Right hindlimb (tissue), 1 donor: ENCODE measurements at places on chromosomes 1 and 21.

DNA sequence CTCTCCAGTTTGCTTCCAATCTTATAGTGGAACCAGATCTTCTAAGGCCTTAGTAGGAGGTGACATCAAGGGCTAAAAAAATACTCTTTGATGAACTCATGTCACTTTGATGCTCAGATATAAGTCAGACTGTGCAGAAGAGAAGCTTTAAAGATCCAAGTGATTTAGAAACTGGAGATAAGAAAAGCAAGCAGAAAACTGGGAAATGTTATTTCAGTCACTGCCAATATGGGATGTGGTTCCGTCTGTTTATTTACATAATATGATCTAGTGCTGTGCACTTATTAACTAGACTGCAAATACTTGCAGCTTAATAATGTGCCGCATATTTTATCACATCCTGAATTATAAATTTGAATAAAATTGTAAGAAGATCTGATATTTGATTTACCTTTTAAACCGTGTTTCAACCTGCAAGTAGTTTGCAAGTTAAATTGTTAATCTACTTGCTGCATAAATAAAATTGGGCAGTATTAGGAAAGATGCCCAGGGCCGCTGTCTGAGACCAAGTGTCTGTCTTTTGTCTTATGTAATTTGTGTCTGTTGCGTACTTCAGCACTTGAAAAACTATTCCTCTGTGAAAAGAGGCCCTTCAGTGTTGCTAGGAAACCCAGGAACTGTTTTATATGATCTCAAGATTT, 29.6 kb downstream of the CXADR start:
- DNase-seq: no peak

- no peak for DNase-seq
These were observed 20.8 kb upstream of the SCYL3 start for GRCh38 chr1:169914531-169914930.

GRCh38 chr1:116255486-116256285, 117.4 kb upstream of the ATP1A1 start:
- no peak for DNase-seq

- no peak for DNase-seq
These were observed 39.5 kb downstream of the LBR start for GRCh38 chr1:225388372-225388771.

DNA sequence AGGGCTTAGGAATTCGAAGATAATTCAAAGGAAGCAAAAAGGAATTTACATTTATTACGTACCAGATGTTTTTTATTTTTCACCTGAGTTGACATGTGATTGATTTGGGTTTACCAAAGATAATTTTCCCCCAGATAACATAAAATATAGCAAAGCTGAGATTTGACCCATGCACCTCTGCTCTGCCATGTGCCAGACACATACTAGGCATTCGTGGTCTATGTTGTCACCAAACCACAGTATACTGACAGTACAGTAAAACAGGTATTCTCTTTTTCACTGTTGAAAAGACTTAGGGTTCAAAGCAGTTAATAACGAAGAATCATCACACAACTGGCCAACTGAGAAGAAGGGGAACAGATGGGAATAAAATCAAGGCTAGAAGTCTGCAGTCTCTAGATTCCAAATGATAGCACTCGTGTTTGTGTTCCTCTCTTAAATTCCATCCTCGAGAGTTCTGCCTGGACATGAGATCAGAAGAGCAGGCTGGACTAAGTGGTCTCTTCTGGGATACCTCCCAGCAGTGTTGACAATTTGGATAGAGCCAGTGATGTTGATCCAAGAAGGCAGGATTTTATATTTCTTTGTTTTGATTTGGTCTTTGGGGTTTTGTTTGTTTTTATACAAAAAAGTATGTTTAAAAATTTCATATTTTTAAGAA, 85.3 kb upstream of the RAVER2 start:
- DNase-seq: no peak

DNA sequence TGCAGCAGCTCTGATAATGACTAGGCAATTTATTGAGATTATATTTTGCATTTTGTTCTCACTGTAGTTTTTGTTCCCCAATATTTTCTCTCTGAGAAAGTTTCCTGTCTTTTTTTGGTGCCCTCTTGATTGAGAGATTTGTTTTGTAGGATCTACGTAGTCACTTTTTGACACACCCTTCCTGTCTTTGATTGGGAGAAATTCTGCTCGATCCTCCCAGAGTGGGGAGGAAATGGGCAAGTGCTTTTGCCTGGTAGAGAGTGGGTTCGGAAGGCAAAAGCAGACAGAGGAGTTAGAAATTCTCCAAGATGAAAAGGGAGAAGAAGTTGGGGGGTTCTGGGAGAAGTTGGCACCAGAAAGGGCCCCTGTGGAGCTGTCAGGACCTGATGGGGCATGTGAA, 42.1 kb upstream of the SYT6 start:
- DNase-seq: no peak

DNA sequence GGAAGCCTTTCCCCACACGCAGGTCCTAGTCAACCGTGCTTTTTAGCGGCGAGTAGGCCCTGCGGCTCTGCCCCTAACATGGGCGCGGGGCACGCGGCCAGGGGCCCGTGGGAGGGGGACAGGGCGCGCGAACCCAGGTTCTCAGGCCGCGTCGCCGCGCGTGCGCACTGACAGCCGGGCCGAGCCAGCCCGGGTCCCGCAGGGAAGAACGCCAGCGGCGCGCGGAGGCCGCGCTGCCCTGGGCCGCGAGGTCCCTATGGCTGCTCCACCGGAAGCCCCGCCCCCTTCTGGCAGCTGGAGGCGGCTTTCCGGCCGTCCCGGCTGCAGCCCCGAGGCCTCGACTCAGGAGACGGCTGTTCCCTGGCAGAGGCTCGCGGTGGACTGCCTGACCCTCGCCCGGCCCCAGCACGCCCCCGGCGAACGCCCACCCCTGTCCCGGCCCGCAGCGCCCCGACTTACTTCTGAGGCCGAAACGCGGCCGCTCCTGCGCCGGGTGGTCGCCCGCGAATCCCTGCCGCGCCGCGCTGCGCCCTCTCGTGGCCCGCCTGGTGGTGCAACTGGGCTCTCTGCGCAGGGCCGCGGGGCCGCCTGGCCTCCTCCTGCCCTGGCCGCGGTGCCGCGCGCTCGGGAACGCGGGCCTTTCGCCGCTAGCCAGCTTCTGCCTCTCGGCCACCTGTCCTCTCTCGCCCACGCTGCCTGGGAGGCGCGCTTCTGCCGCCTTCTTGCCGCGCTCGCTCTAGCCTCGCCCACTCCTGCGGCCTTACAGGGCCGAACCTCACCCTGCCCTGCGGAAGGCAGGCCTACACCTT, 16.6 kb upstream of the RIPPLY3 start:
- DNase-seq: peak; percentile 96

DNA sequence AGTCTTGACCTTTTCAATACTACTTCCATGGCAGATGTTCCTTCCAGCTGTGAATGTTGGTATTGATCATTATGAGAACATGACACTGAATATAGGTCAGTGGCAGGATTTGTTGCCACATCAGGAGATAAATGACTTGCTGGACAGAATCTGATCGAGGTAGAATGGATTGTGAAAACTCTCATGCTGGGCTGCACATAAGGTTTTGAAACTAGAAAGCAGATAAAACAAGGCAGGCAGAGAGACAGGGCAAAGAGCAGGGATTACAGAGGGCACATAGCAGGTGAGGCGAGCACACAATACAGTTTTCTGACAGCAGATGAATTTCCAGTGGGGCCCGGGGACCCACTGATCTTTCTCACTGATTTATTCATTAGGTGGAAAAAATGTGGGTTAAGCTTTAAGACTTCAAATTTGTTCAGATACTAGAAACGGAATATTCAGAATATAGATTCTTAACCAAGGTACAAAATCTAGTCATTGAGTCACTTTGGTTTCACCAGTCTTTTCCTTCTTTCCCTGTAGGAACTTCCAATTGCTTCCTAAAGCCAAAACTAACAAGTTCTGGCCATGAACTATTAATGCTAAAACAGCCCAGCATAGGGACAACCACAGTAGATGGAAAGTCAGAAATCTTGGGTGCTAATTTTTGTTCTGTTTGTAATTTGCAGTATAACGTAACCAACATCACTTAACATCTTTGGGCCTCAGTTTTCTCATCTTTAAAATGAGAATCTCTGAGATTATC, 296.0 kb upstream of the PTBP2 start:
- DNase-seq: no peak

GRCh38 chr1:113747376-113747775, 11.9 kb downstream of the PHTF1 start:
- no peak for DNase-seq

DNA sequence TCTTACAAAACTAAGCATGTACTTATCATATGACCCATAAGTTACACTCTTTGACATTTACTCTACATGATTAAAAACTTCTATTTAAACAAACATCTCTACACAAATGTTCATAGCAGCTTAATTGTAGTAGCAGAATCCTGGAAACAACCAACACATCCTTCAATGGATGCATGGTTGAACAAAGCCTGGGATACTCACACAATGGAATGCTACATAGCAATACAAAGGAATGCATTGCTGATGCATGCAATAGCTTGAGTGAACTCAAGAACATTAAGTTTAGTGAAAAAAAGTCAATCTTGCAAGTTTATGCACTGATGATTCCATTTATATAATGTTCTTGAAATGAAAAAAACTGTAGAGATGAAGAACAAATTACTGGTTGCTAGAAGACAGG, 686.9 kb downstream of the LRRIQ3 start:
- no peak for DNase-seq

GRCh38 chr1:177811429-177811828, 158.4 kb downstream of the SEC16B start:
- DNase-seq: no peak

DNA sequence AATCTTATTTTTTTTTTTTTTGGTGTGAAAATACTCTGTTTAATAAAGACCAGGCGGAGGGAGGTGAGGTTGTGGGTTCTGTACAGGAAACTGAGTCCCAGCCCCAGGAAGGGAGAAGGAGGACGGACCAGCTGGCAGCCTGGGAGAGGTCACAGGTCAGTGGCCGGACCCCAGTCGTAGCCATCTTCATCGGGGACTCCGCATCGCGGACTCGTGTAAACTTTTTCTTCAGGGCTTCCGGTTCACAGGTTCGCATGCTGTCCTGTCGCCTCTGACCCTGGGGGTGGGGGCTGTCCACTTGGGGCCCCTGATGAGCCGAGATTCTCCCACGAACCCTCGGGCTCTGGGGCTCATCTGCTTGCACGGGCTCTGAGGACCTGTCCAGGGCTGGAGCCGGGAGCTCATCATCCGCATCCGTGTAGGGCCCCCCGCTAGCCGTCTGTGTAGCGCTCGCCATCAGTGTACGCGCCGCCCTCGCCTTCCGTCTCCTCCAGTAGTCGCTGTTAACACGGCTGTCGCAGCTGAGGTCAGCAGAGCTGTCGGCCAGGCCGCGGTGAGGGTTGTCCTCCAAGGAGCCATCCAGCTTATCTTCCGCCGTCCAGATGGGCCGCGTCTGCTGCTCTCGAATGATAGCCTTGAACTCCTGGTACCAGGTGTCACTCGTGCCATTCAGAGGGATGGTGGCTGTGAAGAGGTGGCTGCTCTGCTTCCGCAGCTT, 975.7 kb upstream of the PRMT6 start:
- peak; percentile 20 for DNase-seq

- peak; percentile 0 for DNase-seq
These were observed 14.6 kb upstream of the MPZL1 start for GRCh38 chr1:167706931-167707877.

DNA sequence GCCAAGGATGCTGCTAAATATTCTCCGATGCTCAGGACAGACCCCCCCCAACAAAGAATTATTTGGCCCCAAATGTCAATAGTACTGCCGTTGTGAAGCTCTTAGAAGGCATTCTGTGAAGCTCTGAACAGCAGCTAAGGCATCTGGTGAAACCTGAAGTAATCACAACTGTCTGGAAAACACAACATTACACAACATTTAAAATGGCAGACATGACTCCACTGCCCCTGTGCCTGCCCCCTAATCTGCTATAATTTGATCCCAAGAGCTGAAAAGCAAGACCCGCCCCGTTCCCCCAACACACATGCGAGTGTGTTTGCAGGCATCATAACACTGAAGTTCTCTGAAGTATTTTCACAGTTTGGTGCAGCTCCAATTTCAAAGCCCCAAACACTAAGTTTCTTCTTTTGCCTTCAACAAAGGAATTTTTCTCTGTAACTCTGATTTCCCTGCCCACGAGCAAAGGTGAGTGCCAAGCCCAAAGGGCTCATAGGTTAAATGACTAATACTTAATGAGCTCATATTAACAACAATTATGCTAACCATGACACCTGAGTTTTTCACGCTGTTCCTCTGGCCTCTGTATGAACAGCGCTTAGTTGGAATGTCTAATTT, 129.2 kb downstream of the CLIC6 start:
- no peak for DNase-seq

DNA sequence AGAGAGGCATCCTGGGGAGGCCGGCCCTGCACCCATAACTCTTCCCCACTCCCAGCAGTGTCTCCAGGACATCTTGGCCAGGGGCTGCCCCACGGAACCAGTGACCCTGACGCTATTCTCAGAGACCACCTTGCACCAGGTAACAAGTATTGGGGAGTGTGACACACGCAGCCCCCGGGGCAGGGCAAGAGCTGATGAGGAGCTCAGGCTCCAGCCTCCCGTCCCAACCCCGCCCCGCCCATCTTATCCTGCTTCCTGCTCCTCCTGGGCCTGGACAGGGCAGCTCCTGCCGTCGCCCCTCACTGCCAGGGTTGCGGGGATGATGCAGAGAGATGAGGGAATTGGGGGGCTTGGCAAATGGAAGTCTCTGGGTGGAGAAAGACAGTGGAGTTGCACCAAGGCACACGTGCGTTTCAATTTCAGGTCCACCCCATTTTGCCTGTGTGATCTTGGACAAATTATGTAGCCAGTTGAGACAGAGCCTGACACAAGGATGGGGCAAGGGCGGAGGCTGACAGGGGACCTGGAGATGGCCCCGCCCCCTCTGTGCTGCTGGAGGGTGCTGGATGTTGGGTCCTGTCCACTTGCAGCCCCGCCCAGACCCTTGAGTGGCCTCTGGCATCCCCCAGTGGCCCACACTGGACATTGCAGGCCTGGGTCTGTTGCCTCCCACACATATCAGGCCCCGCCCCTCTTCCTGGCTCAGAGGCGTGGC, 10.7 kb downstream of the CLCNKA start:
- DNase-seq: peak; percentile 86

DNA sequence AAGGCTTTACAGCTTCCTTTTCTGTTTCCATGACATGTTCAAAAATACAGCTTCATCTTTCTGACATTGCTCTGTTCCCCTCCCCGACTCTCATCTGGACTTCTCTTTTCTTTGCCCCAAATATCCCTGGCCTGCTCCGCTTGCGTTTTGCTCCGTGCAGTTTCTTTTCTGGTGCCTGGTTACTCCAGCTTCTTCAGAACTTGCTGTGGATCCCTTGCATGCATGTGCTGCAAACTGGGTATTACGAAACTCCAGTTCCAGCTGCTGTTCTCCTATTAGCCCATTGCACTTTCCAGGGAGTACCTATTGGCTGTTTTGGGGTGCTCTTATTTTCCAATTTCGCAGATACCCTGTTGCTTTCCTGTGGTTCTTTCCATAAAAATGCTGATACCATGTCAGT, 9.9 kb upstream of the NDC1 start:
- DNase-seq: no peak

DNA sequence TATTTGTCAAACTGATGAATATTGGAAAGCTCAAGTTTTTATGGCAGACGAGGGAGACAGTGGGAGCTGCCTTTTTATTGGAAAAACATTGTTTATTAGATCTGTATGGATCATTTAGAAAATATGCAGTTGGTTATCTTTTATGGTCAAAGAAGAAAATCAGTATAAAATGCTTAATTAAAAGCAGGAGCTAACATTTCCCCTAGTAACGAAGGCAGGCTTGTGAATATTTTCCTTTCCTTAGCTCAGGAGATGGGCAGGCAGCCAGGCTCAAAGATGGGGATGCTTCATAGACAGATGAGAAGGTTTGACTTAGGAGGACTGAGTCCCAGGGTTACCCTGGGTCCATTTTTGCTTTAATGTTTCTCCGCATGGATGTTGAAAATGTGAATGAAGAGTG, 26.0 kb downstream of the ROR1 start:
- no peak for DNase-seq
